Aorta (tissue), 5 donors: ENCODE measurements at places on chromosomes 6 and 20. TPM values are rescaled to one million over a fixed set of nuclear protein-coding genes. Genes with fewer than 3 reads are reported as not detected.

The OR2H1 gene
- total RNA-seq: not detected

The PTCRA gene
- not detected for total RNA-seq

The OR14J1 gene
- total RNA-seq: not detected

The TRIM15 gene
- total RNA-seq: not detected

The KCNB1 gene
- total RNA-seq: 2.0 TPM

The GABBR1 gene
- 91.6 TPM for total RNA-seq

DNA sequence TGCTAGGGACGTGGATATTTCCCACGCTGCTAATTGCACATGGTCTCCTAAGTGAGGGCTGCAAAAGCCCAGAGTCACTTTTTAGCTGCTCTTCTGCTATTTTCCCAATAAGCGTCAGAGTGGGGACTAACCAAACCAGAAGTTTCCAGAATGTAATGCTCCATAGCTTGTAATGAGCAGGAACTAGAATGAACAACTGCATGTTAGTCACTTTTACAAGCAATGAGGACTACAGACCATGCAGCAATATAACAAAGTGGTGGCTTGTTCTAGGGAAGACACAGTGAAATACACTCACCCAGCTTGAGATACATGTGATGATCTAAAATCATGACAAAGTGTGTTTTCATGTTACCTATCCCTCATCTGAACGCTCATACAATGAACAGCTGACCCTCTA is 314.1 kb upstream of the SGK1 start:
- no peak for DNase-seq

GRCh38 chr20:4681401-4681800 is 40.3 kb upstream of the PRND start:
- DNase-seq: no peak

GRCh38 chr6:21742238-21742660 is 148.7 kb downstream of the SOX4 start:
- no peak for DNase-seq

GRCh38 chr6:12279322-12280091 is 10.7 kb upstream of the EDN1 start:
- DNase-seq: no peak

DNA sequence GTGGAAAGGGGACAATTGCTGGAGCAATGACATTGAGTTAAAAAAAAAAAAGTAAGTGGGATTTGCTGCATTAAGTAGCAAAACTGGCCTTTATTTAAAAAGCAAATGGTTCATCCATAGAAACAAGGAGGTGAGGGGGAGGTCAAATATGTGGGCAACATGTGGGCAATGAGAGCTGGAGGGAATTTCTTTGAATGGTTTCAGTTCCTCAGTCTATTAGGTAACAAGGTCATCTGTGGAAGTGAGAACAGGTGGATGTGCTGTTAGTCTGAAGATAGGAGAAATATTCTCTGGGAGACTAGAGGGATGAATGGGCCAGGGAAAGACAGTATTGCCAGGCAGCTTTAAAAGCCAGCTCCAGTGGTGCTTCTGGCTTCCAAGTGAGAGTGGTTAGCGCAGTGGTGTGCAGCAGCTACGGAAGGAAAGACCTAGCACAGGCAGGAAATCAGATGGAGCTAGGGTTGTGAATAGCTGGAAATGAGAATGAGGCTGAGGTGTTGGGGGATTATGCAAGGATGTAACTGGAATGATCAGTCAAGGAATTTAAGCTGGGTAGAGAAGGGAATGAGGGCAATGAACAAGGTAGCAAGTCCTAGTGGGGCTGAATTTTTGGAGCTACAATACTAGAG is 727.6 kb downstream of the PTPRT start:
- DNase-seq: no peak

- DNase-seq: no peak
Observed at GRCh38 chr6:148465670-148466069, 123.0 kb downstream of the SASH1 start.

GRCh38 chr6:151434369-151434768 is 17.6 kb downstream of the RMND1 start:
- DNase-seq: no peak

GRCh38 chr20:31869942-31870725 is at the start of the genes DUSP15 and TTLL9:
Gene DUSP15 (minus strand): TSS chr20:31870527. CDS start chr20:31870337, 190 bp downstream.
Gene TTLL9 (plus strand): TSS chr20:31870634. CDS start chr20:31871127, 493 bp downstream.
- DNase-seq: peak; percentile 84

GRCh38 chr20:57899554-57899953 is 189.7 kb upstream of the PMEPA1 start:
- DNase-seq: peak; percentile 3

DNA sequence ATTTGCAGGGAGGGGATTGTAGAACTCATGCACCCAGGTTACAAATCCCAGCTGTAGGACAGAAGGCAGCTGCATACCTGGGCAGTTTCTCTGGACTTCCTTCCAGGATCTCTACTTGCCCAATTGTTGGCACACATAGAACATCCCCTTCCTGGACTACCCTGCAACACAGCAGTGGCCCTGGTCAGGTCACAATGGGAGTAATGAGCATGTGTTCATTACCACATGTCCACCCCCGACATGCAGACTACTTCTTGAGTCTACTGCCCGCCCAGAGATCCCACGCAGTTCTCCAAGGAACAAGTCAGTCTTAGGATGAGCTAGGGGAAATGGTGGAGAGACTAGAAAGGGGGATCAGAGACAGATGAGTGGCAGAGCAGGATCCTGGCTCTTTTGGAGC is 5.1 kb downstream of the PEX6 start:
- DNase-seq: no peak

DNA sequence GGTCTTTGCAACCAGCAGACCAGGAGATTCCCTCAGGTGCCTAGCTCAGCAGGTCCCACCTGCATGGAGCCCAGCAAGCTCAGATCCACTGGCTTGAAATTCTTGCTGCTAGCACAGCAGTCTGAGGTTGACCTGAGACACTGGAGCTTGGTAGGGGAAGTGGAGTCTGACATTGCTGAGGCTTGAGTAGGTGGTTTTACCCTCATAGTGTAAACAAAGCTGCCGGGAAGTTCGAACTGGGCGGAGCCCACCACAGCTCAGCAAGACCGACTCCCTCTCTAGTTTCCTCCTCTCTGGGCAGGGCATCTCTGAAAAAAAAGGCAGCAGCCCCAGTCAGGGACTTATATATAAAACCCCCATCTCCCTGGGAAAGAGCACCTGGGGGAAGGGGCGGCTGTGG is 34.3 kb downstream of the PRSS35 start:
- no peak for DNase-seq
